Stimulated activated CD8-positive, alpha-beta memory T cell treated with anti-CD3 and anti-CD28 coated beads, Interleukin-4, amount 100 ng/mL, for 4 hours (primary cell): ENCODE measurements at places on chromosomes 4 and X.

GRCh38 chr4:40399578-40399977 lies 64.4 kb downstream of the CHRNA9 start:
- DNase-seq: no peak

DNA sequence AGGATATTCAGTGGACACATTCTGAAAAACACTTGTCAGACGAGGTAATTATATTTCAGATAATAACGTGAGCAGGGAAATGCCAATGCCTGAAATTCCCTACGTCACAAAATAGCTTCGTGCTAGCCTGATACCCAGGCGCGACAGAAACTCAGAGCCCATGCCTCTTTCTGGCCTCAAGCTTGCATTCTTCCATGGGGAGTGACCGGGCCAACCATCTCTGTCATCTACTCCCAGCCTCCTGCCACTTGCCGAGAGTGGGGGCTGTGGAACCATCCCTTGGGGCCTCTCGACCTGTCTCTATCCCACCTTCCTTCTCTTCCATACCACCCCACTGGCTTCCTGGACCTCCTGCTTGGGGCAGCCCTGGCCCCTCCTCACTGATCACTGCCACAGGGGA lies 34.5 kb upstream of the CDKN2AIP start:
- no peak for DNase-seq

DNA sequence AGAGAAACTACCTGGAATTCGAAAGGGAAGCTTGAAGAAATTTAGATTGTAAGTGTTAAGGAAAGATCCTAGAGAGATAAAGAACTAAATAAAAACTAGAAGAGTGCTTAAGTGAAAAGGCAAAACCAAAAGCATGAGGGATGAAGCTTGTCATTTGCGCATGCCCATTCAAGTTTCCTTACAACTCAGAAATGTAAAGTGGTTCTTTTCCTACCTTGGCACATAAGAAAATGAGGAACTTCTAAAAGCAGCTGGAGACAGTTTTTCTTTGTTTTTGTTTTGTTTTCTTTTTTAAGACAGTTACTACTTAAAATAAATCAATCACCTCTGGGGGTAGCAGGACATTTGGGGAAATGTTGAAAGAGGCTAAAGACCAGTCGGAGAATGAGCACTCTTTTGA lies 1304.4 kb upstream of the PCDH7 start:
- DNase-seq: no peak

GRCh38 chrX:74371425-74372222 lies 49.7 kb upstream of the SLC16A2 start:
- no peak for DNase-seq

- DNase-seq: no peak
Observed at GRCh38 chr4:109183931-109184490, 118.4 kb downstream of the COL25A1 start.
